AG09309 (cell line): ENCODE measurements at places on chromosomes 6 and 20.

GRCh38 chr6:144753023-144753705 lies 468.0 kb downstream of the UTRN start:
- DNase-seq = no peak

DNA sequence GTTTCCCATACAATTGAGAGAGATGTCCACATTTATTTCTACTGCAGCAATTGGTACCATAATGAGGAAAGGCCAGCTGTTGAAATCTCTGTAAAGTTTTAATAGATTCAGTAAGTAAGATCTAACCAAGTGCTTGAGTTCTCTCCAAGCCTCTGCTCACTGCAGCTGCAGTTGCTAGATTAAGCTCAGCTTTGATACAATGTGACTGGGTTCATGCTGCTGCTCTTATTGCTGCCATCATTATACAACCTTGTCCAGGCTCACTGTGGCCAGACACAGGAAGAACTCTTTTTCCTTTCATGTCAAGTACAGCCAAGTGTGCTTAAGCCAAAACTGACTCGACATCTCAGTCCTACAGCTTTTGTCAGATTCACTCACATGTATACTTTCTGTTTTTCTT lies 423.5 kb downstream of the GJA1 start:
- no peak for DNase-seq

DNA sequence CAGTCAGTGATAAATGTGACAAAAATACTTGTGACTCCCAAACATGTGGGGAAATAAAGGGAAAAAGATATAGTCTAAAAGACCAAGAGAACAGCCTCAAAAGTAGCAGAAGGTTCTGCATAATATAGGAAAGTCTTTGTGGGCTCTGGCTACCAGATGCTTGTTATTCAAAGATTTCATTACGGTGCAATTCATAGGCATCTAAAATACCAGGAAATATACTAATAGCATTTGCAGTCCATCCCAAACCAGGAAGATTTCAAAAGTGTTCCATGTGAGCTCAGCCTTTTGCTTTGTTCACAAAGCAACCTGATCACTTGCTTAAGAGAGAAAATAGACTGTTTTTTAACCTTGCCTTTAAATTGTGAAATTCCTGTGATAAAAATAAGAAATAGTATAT lies 506.7 kb upstream of the MARCKS start:
- DNase-seq = no peak

DNA sequence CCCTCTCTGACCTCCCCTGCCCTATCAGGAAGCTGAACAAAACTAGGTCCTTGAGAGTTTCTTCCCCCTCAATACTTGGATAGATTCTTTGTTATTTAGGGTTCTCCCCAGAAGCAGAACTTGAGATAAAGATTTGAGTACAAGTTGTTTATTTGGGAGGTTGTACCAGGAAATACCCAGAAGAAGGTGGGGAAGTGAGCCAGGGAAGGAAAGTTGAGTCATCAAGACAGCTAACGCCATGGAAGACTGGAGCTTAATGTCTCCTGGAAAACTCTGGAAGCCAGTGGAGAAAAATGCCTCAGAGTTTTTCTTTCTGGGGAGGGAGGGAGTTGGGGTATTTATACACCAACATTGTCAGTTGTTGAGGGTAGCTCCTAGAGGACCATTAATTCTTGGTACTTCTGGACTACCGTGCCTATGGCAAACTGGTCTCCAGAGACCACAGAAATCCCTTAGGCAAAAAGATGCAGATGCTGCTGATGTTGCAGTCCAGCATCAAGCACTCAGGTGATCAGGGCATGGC lies 102.6 kb upstream of the ZFP64 start:
- no peak for DNase-seq

DNA sequence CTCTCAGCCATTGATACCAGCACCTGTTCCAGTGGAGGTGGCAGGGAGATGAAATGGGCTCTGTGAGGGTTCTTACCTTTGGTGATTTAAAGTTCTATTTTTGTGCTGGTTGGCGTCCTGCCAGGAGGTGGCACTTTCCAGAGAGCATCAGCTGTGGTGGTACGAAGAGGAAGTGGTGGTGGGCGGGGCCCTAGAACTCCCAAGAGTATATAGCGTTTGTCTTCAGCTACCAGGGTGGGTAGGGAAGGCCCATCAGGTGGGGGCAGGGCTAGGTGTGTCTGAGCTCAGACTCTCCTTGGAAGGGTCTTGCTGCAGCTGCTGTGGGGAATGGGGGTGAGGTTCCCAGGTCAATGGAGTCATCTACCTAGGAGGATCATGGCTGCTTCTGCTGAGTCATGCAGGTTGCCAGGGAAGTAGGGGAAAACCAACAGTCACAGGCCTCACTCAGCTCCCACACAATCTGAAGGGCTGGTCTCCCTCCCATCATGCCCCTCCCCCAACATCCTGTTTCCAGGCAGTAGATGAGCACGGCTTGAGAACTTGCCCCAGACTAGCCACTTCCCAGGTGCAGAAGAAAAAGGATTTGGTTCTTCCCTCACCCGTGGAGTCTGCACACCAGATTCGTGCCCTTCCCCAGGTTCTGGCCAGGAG lies 46.6 kb downstream of the MOXD1 start:
- DNase-seq = no peak

DNA sequence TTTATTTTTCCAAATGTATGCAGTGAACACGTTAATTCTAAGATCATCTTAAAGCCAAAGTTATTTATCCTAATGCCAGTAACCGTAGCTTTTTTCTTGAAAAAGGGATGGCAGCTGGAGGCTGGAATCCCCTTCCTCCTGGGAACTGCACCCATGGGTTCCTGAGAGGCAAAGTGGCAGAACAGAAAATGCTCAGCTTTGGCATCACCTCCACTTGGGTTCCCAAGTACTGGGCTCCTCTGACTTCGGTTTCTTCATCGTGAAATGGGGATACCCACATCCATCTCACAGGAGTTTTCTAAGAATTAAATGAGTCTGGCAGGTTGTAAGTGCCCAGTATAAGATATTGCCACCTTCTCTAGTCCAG lies 6.2 kb upstream of the DDX43 start:
- no peak for DNase-seq

DNA sequence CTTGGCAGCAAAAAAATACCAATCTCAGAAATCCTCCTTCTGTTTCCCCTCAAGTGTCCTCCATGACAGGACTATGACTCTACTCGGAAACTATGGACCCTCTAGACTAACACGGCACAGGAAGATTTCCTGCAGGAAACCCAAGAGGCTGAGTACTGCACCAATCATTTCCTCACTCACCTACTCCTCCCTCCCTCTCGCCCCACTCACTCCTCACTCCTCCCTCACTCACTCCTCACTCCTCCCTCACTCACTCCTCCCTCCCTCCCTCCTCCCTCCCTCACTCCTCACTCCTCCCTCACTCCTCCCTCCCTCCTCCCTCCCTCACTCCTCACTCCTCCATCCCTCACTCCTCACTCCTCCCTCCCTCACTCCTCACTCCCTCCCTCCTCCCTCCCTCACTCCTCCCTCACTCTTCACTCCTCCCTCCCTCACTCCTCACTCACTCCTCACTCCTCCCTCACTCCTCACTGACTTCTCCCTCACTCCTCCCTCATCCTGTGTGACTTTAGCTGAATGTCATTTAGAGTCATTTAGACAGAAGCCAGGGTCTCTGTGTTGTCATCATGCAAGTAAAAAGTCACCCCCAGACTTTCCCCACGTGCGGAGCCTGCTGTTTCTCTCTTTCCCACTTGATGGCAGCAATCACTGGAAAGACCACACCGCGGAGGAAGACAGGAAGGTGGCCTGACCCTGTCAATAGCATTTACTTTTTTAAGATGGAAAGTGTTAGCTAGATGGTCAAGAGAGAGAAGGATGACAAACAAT lies 226.8 kb upstream of the PDE10A start:
- DNase-seq = no peak

DNA sequence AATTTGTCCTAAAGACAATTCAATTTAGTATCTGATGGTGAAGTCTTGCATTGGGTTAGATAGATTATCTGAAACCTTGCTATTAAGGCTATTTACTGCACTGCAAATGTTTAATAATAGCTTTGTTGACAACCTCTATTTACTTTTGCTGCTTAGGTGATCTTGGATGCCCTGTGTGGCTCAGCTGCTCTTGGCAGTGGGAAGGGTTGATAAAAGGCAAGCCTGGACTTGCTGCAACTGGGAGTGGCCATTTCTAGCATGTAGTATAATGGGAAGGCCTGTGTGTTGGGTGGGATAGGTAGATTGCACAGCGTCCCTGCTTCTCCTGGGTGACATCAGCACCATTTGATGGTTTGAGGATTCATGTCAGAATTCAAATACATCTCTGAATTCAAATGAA lies 49.1 kb downstream of the ARMC2 start:
- DNase-seq = no peak

- no peak for DNase-seq
Measured at GRCh38 chr20:35491823-35492222, 36.4 kb downstream of the CEP250 start.

DNA sequence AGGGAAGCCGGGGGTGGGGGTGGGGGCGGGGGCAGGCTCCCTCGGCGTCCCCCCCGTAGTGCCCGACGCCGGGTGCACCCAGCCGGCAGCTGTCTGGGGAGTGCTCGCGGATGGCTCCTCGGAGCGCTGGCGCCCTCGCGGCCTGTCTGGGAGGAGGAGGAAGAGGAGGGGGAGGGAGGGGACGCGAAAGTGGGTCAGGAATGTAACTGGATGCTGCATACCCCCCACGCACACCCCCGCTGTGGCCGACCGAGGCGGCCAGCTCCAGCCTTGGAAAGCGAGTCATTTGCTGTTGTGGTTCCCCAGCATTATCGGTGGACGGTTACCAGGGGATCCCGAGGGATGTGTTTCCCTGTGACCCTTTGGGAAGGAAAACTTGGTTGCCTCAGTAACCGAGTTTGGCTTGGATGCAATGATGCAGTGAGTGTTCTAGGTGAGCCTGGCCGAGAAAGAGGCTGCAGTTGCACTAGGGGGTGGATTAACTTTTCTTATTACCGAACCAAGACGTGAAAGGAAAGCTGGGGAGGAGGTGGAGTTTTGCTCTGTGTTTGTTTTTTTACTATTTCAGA lies 55.2 kb upstream of the RREB1 start:
- peak; percentile 17 for DNase-seq

DNA sequence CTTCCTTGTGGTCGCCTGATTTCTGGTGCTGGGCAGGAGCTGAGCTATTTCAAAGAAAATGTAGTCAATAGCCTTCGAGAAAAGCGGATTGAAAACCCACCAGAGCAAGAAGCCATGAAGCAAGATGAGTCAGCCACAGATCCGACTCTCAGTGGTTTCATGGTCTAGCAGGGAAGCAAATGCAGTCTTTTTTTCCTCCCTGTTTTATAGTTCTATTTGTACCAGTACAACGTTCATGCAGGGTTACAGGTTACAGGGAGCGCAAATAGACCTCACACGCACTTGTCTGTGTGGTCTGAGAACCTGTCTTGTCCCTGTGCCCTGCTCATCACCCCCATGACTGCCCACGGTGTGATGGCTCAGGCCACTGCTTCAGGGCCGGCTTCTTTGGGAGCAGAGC lies 309.8 kb upstream of the SUPT3H start:
- DNase-seq = no peak

DNA sequence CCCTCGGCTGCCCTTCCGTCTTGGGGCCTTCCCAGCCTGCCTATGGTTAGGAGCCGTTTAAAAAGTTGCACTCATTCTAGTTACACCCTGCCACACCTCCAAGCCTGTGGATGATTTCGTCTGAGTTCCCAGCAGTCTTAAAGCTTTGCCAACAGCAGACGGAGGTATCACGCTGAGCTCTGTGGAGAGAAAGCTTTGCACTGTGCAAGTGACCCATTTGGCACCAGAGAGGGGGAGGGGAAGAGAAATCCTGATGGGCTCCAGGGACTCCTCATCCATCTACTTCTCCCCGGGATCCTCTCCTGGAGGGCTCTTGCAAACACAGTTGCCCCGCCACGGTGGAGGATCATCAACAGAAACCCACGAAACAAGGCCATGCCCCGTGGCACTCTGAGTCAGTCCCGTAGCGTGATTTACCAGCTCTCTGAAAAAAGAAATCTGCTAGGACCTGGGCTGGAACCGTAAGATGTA lies 98.8 kb upstream of the CITED2 start:
- peak; percentile 29 for DNase-seq

DNA sequence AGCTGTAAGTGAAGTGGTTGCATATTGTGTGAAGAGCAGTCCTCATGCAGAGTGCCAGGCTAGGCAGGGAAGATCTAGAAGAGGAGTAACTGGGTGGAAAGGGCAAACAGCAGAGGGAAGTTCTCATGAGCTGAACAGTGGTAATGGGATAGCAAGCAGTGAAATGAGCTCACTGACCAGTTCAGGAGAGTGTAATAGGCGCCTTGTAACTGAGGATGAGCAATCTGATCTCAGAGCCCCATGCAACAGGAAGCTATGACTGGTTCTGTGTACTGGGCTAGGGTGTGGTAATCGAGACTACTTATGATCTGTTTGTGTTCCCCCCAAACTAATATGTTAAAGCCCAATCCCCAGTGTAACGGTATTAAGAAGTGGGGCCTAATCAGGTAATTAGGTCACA lies 98.6 kb downstream of the RFX6 start:
- DNase-seq = no peak

- DNase-seq = no peak
Measured at GRCh38 chr6:117352466-117353081, 73.2 kb downstream of the ROS1 start.

DNA sequence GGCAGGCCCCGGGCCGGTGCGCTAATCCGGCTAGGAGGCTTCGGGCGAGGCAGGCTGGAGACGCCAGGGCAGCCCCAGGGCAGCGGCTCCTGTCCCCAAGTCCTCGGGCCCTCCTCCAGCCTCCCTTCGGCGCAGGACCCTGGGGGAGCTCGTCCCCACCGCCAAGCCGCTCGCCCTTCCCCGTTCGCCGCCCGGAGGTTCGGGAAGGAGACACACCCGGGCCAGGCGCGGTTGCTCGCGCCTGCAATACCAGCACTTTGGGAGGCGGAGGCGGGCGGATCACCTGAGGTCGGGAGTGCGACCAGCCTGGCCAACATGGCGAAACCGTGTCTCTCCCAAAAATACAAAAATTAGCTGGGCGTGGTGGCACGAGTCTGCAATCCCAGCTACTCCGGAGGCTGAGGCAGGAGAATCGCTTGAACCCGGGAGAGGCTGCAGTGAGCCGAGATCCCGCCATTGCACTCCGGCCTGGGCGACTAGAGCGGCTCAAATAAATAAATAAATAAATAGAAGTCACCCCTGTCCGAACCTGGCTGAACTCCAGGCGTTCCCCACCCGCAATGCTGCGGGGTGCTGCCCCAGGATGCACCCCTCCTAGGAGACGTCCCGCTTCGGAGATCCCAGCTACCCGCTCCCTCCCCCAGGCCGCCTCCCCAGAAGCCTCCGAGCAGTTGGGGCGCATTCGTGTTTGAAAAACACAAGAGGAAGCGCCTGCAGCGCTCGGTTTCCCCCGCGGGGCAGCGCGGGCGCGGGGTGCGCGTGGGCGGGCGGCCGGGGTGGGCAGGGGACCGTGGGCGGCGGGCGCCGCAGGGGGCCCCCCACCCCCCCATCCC lies 27.5 kb downstream of the SERPINB9 start:
- no peak for DNase-seq

- no peak for DNase-seq
Measured at GRCh38 chr6:78577585-78577984, 289.8 kb upstream of the IRAK1BP1 start.

DNA sequence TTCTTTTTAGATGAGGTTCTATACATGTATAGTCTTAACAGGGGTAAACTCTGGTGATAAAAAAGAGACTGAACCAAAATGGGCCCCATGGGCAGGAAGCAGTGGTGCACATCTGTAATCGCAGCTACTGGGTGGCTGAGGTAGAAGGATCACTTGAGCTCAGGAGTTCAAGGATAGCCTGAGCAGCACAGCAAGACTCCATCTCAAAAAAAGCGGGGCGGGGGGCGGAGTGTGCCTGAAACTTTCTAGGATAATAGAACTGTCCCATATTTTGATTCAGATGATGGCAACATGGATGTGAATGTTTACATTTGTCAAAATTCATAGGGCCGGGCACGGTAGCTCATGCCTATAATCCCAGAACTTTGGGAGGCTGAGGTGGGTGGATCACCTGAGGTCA lies 48.8 kb upstream of the TAF8 start:
- DNase-seq = no peak

- DNase-seq = no peak
Measured at GRCh38 chr6:112122756-112123155, 35.4 kb downstream of the FAM229B start.
